CD4-positive, CD25-positive, alpha-beta regulatory T cell (primary cell): ENCODE measurements at places on chromosomes 1 and 21. TPM values are rescaled to one million over a fixed set of nuclear protein-coding genes. Genes with fewer than 3 reads are reported as not detected.

Gene CTSS
- 114 TPM for total RNA-seq

- no peaks in the 10 kb centered on the region for H3K27me3 ChIP-seq
- peak overlapping the region; percentile 79 for H3K27ac ChIP-seq
- H3K36me3 ChIP-seq = no peaks in the 10 kb centered on the region
These were observed 49.5 kb downstream of the LUZP1 start for GRCh38 chr1:23118957-23119792.

Gene ALPL
- total RNA-seq = not detected

Gene AKIRIN1
- total RNA-seq = 97.9 TPM

- no peaks in the 10 kb centered on the region for H3K27me3 ChIP-seq
- H3K36me3 ChIP-seq = peaks cover 7% of the 10 kb centered on the region
- peak overlapping the region; percentile 41 for H3K4me3 ChIP-seq
- H3K27ac ChIP-seq = no peak overlapping the region
- H3K4me1 ChIP-seq = peaks cover 60% of the 10 kb centered on the region
- DNase-seq = no peak
These were observed 3.9 kb downstream of the DENND1B start for GRCh38 chr1:197771386-197771785.

DNA sequence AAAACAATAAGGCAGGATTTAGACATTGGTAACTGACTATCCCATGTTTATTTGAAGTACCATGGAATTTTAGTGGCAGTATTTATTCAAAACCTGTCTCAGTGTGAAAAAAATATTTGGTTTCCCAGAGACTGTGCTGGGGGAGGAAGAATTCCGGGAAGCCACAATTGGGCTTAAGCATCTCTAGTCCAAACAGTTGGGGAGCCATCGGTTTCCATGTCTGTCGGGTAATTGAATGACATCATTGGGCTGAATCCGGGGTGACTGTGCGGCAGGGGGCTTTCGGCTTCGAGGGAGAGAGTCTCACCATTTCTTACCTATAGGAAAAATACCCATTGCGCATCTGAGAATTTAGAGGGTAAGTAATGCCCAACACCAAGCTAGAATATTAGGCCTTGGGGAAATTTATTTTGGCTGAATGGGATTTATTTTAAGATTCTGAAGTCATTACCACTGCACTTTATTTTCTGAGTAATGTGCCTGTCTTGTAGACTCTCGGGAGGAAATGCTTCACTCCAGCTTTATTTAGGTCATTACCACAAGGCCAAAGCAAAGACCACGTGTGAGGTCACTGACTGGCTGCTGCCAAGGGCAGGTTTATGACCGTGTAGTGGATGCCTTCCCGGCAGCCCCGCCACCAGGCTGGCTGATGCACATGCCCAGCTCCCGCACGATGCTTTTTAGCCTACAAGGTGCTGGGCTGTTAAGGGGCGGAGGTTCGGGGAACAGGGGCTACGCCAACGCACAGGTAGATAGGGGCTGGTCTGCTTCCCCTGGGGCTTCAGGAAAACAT, 23.1 kb upstream of the UMODL1 start:
- no peak overlapping the region for H3K27ac ChIP-seq
- H3K4me1 ChIP-seq = no peaks in the 10 kb centered on the region
- H3K4me3 ChIP-seq = no peak overlapping the region
- no peaks in the 10 kb centered on the region for H3K27me3 ChIP-seq
- H3K36me3 ChIP-seq = no peaks in the 10 kb centered on the region

DNA sequence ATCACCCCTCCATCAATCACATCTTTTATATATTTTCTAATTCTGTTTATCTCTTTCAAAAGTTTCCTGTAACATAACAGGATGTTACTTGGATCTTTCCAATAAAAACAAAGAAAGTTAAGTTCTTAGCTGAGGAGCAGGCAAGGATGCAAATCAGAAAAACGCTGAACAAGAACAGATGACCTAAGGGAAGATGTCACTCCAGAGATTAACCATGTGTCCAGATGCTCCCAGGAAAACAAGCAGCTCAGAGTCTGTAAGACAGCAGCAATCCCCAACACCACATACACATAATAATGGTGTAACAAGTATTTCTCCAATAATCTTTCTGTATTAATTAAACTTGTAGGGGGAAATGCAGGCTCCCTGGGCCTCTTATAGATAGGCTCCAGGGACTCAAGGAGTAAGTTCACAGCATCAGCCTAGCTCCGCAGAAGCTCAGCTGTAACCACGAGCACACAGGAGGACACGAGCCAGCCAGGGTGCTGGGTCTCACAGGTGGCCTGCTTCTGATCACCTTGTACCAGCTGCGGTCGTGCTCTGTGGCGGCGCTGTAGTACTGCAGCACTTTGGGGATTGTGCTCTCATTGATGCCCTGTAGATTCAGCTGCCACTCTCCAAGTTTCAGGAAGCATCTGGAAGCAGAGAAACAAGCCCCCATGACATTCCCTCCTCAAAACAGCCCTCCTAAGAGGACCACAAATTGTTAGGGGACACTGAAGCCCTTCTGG, 33.1 kb upstream of the EXOSC10 start:
- peaks cover 82% of the 10 kb centered on the region for H3K36me3 ChIP-seq
- no peak for DNase-seq
- no peak overlapping the region for H3K4me3 ChIP-seq

- no peaks in the 10 kb centered on the region for H3K36me3 ChIP-seq
- H3K4me1 ChIP-seq = no peaks in the 10 kb centered on the region
- H3K27ac ChIP-seq = no peak overlapping the region
- no peak for DNase-seq
These were observed 18.3 kb upstream of the PRSS38 start for GRCh38 chr1:227797144-227797543.

DNA sequence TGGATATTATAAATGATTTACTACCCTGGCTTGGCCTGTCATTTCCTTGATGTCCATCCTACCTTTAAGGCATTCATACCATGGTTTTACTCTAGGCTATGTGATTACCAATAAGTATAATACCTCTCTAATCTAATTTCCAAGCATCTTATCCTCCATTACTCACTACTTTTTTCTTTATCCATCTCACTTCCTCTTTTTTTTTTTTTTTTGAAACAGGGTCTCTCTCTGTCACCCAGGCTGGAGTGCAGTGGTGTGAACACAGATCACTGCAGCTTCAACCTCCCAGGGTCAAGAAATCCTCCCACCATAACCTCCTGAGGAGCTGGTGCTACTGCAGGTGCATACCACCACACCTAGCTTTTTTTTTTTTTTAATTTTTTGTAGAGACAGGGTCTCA, 39.9 kb downstream of the INKA2 start:
- H3K4me1 ChIP-seq = no peaks in the 10 kb centered on the region
- no peak overlapping the region for H3K27ac ChIP-seq

Gene C1orf53
- not detected for total RNA-seq

GRCh38 chr1:53728702-53729455, 10.1 kb downstream of the GLIS1 start:
- no peak overlapping the region for H3K4me3 ChIP-seq
- no peak for DNase-seq
- H3K27me3 ChIP-seq = no peaks in the 10 kb centered on the region
- no peaks in the 10 kb centered on the region for H3K36me3 ChIP-seq

- H3K36me3 ChIP-seq = no peaks in the 10 kb centered on the region
- H3K4me1 ChIP-seq = no peaks in the 10 kb centered on the region
- no peak overlapping the region for H3K27ac ChIP-seq
These were observed 48.2 kb downstream of the CYP2J2 start for GRCh38 chr1:59878370-59878769.

- H3K27ac ChIP-seq = no peak overlapping the region
- no peaks in the 10 kb centered on the region for H3K4me1 ChIP-seq
- no peak overlapping the region for H3K4me3 ChIP-seq
- H3K27me3 ChIP-seq = no peaks in the 10 kb centered on the region
These were observed 34.6 kb upstream of the RRP15 start for GRCh38 chr1:218250492-218250891.

- no peak overlapping the region for H3K4me3 ChIP-seq
- no peak for DNase-seq
These were observed 816.4 kb downstream of the KCNT2 start for GRCh38 chr1:195791796-195792195.

GRCh38 chr1:88228114-88228513, 456.0 kb upstream of the PKN2 start:
- no peaks in the 10 kb centered on the region for H3K36me3 ChIP-seq
- no peaks in the 10 kb centered on the region for H3K4me1 ChIP-seq
- H3K27me3 ChIP-seq = no peaks in the 10 kb centered on the region
- no peak overlapping the region for H3K4me3 ChIP-seq
- H3K27ac ChIP-seq = no peak overlapping the region
- no peak for DNase-seq

Gene SERPINC1
- total RNA-seq = not detected

Gene TRIM46
- total RNA-seq = 6.1 TPM

GRCh38 chr1:58864654-58865053, 80.8 kb upstream of the JUN start:
- H3K27ac ChIP-seq = no peak overlapping the region
- no peak for DNase-seq
- no peaks in the 10 kb centered on the region for H3K4me1 ChIP-seq

DNA sequence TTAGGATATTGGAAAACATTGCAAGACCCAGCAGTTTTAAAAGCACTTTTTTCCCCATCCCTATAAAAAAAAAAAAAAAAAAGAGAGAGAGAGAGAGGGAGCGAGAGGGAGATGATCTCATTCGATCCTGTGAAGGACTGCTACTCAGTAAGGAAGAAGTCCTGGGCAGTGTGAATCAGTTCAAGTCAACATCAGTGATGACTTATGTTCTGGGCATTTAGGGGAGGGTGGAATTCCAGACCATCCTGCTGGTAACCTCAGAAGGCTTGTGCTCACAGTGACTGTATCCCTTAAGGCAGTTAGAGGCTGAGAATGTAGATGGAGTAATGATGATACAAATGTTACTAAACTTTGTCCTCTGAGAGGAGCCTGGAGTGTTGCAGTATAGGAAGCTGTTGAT, 151.4 kb downstream of the TGFB2 start:
- H3K4me3 ChIP-seq = no peak overlapping the region
- H3K27ac ChIP-seq = no peak overlapping the region
- no peaks in the 10 kb centered on the region for H3K4me1 ChIP-seq
- no peaks in the 10 kb centered on the region for H3K36me3 ChIP-seq
- no peaks in the 10 kb centered on the region for H3K27me3 ChIP-seq
- no peak for DNase-seq

DNA sequence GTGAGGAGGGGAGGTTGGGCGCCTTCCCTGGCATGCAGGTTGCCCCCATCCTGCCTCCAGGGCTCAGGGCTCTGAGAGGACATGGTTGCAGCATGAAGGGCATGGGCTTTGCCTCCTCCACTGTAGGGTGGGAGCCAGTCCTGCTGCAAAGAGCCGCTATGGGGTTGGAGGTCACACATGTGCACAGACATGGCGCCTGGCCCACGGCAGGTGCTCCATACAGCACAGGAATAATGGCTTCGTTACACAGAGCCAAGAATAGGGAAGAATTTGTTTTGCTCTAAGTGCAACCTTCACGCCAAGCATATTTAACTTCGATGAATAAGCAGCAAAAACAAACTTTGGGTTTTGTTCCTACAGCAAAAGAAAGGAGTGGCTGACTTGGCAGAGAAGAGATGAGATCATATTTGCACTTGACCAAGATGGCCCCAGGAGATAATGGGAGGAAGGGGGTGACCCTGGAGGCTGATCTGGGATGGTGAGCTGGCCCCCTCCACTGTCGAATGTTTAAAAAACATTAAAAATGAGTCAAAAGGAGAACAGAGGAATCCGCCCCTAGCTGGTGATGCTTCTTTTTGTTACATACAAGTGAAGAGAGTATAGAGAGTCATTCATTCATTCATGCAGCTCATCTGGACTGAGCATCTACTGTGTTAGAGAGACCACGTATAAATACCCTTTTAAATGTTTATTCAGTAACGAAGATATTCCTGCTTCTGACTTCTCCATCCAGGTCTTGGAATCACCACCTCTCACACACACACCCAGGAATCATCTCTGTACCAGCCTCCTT, 12.4 kb upstream of the C2CD2 start:
- no peak overlapping the region for H3K27ac ChIP-seq
- no peak for DNase-seq
- no peaks in the 10 kb centered on the region for H3K4me1 ChIP-seq
- H3K36me3 ChIP-seq = no peaks in the 10 kb centered on the region
- H3K4me3 ChIP-seq = no peak overlapping the region

DNA sequence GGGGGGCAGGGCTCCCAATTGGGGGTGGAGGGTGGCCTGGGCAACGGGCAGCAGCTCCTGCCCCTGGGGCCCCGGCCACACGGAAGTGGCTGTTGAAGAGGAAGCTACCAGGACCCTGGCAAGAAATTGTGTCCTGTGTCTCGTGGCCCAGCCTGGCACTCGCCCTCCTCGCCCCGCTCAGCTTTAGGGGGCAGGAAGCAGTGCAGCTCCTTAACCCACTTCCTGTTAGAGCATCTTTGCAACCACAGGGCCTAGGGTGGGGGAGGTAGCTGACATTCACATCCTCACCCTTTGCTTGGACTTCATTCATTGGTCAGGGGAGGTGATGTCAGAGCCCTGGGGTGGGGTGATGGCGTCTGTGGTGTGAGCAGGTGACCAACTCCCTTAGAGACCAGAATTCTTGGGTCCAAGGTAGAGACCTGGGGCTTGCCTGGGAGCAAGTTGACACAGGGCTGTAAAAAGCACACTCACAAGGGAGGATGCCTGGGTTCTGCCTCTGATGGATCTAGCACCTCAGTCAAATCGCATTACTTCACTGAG, at the start of gene ARHGAP30:
Gene ARHGAP30 (minus strand): TSS at position 161 of the 540 bp plus-strand sequence. CDS start 267 bp downstream, outside the sequence.
- peaks cover 64% of the 10 kb centered on the region for H3K4me1 ChIP-seq
- H3K27ac ChIP-seq = peak within 1 kb of the TSS; percentile 89
- H3K27me3 ChIP-seq = no peaks in the 10 kb centered on the region
